ENCODE measurements at places on chromosomes 3 and 15.

DNA sequence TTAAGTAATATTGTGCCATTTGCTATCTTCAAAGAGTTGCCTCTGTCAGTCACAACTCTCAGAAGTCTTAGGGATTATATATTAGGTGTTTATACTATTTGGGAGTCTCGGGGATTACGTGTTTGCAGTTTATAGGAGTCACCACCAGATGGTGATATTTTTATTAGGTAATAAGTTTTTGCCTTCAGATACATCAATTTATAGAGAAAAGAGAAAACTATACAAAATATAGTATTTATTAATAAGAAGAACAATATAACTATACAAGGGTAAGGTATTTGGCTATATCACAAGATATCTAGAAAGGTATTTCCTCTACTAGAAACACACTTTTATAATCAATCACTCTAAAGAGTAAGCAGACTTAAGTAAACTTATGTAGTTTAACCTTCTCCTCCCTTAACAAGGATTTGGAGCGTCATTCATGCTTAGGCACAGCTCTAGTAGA, 10.7 kb upstream of the DHX36 start:
- peak; percentile 54 for DNase-seq

DNA sequence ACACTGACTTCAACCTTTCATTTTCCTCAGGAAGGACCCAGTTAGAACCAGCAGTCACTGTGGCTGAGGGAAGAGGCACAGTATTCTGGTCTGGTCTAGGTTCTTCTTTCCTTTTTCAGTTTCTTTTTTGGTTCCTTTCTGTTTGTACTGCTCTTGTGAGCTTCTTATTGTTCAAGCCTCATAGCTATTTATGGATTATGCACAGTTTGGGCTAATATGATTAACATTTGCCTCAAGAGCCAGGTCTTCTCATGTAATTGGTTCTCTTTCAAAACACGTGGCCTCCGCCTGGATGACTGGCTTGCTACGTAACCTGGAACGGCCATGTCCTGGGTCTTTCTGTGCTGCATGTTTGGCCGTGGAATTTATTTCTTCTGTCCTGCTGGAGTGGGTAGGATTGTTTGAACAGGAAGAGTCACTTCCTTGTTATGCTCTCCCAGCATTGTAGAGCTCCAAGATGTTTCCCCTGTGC, 43.3 kb downstream of the RBMS3 start:
- DNase-seq = peak; percentile 94

- no peak for DNase-seq
These were observed 66.2 kb downstream of the NPTN start for GRCh38 chr15:73567020-73567419.

GRCh38 chr15:45129651-45130129, at the start of the genes DUOX1 and DUOXA1:
Gene DUOX1, plus strand, starts transcription at chr15:45129994. Its CDS starts 1,973 bp downstream, at chr15:45131967.
Gene DUOXA1, minus strand, starts transcription at chr15:45129879. Its CDS starts 6,865 bp downstream, at chr15:45123014.
- DNase-seq = peak; percentile 9

- DNase-seq = no peak
These were observed 74.9 kb upstream of the SKOR1 start for GRCh38 chr15:67750371-67750770.

DNA sequence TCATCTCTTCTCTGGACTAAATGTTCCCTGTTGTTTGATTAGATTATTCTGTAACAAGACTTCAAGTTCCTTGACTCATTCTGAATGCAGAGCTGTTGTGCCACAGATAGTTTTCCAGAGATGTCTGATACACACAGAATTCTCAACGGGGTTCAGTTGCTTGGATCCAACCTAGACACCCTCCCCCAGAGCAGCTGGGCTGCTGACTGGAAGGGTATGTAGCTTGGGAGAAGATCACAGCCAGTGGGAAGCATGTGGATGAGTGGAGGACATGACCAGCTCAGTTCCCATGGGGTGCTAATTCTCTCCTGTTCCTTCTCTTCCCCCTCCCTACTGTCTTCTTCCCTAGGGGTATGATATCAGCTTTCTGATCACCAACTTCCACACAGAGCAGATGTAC, 6.6 kb upstream of the TTLL3 start:
- no peak for DNase-seq

- no peak for DNase-seq
These were observed 136.4 kb upstream of the CMC1 start for GRCh38 chr3:28104896-28105534.

DNA sequence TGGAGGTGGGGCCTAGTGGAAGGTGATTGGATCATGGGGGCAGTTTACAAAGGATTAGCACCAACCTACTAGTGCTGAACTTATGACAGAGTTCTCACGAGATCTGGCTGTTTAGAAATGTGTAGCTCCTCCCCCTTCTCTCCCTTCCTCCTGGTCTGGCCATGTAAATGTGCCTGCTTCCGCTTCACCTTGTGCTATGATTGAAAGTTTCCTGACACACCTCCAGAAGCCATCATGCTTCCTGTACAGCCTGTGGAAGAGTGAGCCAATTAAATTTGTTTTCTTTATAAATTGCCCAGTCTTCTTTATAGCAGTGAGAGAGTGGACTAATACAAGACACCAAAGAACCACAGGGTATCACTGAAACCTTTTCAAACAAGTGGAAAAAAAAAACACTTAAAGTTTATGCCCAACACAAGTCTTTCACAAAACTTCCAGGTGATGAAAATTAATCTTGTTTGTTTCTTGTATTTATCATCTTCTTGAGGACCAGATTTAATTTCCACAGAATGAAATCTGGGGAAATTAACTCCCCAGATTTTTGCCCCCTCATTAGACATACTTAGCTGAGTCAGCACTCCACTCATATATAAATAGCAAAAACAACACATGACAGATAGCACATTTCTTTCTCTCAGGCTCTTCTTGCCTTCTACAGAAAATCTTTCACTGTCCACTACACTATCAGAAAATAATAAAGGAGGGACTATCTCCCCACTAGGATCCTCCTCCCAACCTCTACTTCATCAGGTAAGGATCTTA, 847.2 kb downstream of the TUSC7 start:
- DNase-seq = no peak

DNA sequence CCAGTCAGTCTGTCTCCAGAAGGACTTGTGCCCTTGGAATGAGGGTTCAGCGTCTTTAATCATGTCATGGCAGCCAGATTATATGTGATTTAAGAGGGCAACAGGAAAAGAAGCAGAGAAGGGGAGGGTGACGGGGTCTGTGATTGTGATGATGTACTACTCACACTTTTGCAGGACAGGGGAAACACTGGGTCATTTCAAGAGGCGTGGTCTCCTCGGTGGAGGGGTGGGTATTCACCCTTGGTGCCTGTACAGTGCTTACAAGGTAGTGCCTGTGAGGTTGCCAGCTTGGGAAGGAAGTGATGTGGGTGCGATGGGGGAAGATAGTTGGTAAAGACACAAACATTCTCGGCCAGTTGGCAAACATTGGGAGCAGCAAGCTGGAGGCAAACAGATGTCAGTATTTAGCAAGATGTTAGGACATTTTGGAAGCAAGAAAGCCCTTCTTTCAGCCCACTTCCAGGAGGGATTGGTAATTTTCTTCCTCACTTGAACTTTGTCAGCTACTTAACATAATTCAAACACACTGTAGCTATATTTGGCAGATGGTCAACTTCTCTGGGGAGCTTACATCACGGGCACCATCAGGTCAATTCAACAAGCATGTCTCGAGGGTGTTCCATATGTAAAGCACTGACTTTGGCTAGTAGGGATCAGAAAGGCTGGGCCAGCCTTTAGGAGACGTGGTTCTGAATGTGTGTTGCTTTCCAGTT, 71.4 kb upstream of the ROPN1 start:
- DNase-seq = no peak

DNA sequence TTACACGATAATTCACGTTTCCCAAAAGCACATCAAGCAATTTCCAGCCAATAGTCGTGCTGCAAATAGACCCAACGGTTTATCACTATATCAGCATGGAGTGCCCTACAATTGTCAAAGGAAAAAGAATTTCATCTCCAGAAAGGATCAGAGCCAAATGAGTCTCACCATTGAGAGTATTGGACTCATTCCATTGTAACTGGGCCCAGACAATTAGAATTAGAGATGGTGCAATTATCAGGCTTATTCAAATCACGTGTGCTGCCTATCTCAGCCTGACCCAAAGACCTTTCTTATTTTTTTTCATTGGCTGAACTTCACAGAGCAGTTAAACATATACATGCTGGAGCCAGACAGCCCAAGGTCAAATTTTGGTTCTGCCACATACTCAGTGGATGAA, 87.0 kb upstream of the LRTM1 start:
- no peak for DNase-seq

DNA sequence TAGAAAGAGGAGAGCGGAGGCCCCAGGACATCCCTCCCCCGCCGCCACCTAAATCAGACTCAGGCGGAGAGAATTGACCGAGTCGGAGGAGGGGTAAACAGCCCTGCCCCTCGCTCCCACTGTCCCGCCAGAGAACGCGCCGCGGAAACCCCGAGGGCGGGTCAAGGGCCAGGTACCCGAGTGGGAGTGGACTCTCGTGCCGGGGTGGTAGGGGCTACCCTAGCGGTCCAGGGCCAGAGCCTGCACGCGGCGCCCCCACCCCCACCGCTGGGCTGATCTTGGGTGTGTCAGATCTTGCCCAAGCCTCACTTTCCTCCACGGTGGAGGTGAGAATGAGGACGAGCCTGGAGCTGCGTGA, 19.0 kb downstream of the SPATA12 start:
- DNase-seq = no peak

DNA sequence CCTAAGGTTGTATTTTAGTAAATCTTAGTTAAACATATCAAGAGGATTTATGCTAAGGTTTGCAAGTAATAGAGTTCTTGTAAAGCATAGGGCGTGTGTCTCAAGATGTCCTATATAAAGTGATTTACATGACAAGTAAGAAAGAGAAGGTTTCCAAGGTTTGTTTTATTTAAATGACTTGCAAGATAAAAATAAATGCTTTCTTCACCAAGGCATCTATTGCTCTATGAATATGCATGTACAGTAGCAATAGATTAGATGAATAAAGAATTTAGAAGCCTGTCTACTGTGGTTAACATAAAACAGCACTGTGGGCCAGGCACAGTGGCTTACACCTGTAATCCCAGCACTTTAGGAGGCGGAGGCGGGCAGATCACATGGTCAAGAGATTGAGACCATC, 466.4 kb upstream of the IL12A start:
- DNase-seq = no peak

DNA sequence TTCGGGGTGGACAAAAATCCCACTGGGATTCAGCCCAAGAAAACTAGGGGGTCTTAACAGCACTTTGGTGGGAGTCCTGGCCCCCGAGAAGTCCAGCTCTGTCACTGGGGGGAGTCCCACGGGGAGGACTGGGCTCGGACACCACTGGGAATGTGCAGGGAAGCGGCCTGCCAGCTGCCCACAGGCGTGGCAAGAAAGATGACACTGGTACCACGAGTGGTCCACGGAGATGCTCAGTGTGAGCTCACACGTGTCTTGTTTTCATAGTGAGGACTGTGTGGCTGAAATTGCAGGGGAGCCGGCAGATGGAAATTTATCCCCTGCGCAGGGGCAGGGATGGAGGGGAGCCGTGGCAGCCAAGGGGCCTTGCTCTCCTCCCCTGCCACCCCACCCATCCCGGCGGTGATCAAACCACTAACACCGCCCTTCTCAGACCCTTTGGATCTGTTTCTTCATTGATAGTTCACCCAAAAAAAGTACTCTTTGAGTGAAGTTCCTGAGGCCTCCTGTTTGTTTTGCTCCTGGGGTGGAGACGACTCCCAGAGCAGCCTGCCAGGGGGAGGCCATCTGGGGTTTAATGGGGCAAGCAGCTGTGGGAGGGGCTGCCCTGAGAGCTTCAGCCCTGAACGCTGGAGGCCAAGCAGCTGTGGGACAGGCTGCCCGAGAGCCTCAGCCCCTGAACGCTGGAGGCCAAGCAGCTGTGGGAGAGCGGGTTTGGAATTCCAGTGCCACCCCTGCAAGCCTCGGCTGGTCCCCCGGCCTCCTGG, 130.9 kb downstream of the LRRK1 start:
- DNase-seq = no peak

DNA sequence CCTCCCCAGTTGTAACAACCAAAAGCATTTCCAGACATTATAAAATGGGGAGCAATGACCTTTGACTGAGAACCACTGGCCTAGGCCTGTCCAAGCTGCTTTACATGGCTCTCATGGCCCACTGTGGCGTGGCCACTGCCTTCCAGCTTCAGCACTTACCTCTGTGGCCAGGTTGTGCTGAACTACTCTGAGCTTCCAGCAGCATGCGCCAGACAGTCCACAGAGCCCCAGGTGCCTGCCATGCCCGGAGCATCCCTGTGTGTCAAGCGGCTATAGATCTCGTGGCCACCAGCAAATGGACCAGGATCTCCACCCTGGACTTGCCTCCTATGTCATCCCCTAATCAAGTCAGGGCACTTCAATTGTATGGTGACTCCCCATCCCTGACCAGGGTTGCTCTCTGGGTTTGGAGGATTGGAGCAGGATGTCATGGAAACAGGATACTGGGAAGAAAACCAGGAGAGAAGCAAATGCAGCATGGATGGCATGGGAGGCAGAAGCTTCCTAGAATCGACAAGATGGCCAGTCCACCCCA, 199.7 kb downstream of the UACA start:
- DNase-seq = no peak

DNA sequence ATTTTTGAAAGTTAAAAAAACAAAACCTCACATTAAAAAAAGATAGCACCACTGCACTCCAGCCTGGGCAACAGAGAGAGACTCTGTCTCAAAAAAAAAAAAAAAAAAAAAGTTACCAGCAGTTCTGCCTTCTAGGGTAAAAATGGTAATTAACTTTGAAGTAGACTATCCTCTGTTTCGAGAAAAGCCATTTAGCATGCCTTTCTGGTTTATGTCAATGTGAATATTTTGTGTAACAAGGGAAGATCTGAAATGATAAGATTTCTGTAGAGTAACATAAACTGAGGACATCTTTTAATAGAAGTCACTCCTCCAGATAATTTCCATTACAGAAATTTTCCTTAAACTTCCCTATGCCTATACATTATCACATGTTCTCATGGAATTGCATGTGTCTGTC, 203.2 kb upstream of the GAP43 start:
- DNase-seq = no peak

DNA sequence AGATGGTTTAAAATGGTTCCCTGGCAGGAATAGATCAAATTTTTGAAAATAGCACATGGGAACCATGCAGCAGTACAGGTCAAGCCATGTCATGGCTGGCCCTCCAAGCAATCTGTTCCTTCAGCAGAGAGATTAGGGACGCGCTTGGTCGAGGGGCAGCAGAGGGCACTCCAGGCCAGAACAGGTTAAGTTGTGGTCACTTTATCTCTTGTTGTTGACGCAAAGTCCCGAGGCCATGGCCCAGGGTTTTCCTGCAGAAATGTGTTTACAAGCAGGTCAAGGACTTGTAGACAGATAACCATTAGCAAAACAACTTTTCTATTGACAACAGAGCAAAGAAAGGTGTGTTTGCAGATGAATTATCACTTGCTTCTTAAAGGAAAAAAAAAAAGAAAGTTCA, 570.0 kb upstream of the NR2F2 start:
- no peak for DNase-seq

Data from MM.1S (cell line).